ENCODE measurements at places on chromosomes 13 and 19.

DNA sequence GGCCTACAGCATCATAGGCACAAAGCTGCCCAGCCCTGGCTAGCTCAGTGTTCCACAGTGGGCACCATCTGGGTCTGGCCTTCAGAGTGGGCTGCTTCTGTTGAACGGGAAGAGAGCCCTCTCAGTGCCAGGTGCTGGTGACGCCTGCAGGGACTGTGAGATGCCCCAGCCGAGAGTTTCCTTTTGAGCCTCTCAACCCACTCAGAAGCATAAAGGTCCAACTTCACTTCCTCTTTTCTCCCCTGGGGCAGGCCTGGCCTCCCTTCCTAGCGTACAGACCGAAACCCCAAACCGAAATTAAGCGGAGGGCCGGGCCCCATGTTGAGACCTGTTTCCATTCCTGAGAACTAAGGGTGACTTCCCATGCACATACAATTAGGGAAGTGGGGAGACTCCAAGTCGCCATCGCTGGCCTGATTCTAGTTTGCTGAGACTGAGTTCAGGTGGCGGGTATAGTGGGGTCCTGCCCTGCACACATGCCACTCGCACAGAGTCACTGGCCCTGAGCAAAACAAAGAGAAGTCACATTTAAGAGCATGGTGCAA lies 6.9 kb downstream of the RAB8A start:
- DNase-seq = peak; percentile 31

DNA sequence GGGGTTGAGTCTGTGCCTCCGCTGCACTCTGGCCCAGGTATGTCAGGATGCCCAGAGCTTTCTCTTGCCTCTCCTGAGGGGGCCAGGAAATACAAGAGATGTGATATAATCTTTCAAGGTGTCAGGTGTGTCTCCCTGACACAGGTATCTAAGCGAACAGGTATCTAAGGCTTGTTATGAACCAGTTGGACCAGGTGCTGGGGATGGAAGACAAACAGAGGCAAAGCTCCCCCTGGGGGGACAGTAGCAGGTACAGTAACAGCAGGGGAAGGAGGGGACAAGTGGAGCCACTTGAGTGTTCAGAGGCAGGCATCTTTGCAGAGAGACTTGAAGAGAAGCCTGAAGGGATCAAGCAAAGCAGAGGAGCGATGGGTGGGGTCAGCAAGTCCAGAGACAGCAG lies 2.6 kb downstream of the LENG1 start:
- DNase-seq = no peak

GRCh38 chr19:52453324-52454094 lies at the start of gene ZNF578:
Gene ZNF578, plus strand, starts transcription at chr19:52453553. Its CDS starts 48,293 bp downstream, at chr19:52501846.
- peak; percentile 61 for DNase-seq

- no peak for DNase-seq
Observed at GRCh38 chr19:48987323-48987722, 5.8 kb downstream of the GYS1 start.

DNA sequence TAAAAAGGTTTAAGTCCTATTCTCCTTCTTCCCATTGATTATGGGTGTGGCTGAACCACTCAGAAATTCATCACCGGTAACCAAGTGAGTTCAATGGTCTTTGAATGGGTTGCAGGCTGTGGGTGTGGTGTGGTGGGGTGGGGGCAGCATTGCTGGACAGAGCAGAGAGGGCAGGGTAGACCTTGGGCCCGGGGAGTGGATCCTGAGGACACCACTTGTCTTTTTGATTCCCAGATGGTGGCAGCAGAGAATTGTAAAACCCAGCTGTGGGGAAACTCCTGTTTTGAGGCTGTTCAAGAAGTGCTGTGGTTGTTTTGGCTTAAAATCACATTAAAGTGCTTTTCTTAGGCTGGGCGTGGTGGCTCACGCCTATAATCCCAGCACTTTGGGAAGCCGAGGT lies 45.8 kb upstream of the RGCC start:
- peak; percentile 54 for DNase-seq

GRCh38 chr19:16076958-16077611 lies 790 bp downstream of the TPM4 start:
- no peak for DNase-seq

DNA sequence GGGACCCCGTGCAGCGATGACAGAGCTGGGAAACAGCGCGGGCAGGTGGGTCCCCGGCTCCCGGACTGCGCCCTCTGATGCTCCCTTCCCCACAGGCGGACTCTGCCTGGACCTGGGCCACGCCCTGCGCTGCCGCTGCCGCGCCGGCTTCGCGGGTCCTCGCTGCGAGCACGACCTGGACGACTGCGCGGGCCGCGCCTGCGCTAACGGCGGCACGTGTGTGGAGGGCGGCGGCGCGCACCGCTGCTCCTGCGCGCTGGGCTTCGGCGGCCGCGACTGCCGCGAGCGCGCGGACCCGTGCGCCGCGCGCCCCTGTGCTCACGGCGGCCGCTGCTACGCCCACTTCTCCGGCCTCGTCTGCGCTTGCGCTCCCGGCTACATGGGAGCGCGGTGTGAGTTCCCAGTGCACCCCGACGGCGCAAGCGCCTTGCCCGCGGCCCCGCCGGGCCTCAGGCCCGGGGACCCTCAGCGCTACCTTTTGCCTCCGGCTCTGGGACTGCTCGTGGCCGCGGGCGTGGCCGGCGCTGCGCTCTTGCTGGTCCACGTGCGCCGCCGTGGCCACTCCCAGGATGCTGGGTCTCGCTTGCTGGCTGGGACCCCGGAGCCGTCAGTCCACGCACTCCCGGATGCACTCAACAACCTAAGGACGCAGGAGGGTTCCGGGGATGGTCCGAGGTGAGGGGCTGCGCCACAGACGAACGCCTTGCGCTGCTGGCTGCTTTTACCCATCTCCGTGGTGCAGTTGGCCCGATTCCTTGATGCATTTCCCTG lies 7.8 kb upstream of the SELENOV start:
- peak; percentile 40 for DNase-seq

DNA sequence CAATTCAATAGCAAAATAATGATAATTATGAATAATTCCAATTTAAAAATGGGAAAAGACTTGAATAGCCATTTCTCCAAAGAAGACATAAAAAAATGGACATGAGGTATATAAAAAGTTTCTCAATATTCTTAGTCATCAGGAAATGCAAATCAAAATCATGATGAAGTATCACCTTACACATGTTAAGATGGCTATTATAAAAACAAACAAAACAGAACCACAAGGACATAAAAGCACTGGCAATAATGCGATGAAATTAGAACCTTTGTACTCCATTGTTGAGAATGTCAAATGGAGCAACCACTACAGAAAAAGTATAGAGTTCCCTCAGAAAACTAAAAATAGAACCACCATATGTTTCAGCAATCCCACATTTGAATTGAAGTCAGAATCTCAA lies 1186.1 kb downstream of the SLITRK5 start:
- DNase-seq = no peak

GRCh38 chr19:49437231-49437630 lies 4.1 kb downstream of the SLC17A7 start:
- DNase-seq = no peak

GRCh38 chr13:48319531-48320398 lies 16.2 kb downstream of the RB1 start:
- DNase-seq = no peak

GRCh38 chr19:53596056-53596455 lies 35.7 kb upstream of the DPRX start:
- no peak for DNase-seq

DNA sequence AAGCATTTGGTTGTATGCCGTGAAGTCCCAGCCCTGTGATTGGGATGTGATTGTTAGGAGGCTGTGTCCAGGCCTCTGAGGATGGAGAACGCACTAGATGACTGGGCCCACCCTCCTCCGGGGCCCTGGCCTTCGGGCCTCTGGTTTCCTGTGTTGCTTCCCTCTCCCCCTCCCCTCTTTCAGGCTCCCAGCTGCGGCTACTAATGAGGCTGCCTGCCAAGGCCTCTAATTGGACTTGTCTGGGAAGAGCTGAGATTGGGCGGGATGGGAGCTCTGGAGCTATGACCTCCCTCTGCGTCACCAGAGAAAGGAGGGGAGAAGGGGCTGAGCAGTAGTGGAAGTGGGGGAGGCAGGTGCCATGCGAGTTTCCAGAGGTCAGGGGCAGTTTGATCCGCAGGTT lies 9.9 kb downstream of the PTH2 start:
- DNase-seq = no peak

DNA sequence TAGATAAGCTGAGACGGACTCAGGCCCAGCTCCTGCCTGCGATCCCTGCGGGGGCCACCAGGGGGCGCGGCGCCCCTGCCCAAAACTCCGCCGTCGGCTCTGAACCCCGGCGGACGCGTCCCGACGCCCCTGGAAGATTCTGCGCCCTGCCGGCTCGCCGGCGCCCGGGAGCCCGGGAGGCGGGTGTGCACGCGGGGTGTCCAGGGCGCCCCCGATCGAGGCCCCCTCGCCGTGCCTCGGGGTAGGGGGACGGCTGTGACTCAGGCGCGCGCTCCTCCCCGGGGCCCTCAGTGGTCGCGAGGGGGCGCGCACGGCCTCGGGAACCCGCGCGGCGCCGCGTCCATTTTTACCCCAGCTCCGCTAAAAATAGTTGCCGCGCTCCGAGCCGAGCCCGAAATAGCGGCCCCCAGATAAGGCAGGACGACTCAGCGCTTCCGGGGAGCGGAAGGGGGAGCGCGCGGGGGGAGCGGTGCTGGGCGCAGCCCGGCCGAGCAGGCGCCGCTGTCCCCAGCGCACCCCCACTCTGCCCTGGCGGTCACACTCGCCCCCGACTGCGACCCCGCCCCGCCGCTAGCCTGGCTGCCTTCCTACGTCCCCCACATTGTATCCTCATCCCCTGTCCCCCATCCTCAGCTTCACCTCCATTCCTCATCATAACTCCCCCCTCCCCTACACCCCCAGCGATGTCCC lies 16.0 kb upstream of the ERCC1 start:
- DNase-seq = peak; percentile 89

GRCh38 chr19:2361246-2362045 lies 1.4 kb downstream of the TMPRSS9 start:
- no peak for DNase-seq

DNA sequence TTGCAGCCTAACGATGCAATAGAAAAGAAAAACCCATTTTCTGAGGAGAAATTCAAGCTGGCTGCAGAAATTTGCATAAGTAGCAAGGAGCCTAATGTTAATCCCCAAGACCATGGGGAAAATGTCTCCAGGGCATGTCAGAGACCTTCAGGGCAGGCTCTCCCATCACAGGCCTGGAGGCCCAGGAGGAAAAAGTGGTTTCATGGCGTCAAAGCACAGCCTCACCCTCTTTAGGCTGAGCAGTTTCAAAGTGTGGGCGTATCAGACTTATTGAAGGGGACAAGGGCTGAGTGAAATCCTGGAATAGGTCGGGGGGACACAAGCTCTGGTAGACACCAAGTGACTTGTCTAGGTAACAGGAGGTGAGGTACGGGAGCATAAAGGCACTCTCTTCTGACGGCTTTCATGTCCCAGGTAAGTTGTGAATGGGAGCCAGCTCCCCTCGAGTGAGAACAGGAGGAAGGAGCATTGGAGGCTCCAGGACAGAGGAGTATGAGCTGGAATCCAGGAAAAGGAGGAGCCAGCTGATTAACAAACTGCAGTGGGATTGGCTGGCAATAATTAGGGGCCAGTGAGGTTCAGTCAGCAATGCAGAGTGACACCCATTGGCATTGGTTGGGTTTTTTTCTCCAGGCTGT lies 35.8 kb downstream of the MRPL57 start:
- no peak for DNase-seq

GRCh38 chr13:104984296-104984818 lies 1551.1 kb downstream of the EFNB2 start:
- peak; percentile 5 for DNase-seq

- no peak for DNase-seq
Observed at GRCh38 chr13:20395061-20395916, 130.4 kb downstream of the CRYL1 start.

- DNase-seq = no peak
Observed at GRCh38 chr19:4622695-4623421, 16.5 kb upstream of the TNFAIP8L1 start.

DNA sequence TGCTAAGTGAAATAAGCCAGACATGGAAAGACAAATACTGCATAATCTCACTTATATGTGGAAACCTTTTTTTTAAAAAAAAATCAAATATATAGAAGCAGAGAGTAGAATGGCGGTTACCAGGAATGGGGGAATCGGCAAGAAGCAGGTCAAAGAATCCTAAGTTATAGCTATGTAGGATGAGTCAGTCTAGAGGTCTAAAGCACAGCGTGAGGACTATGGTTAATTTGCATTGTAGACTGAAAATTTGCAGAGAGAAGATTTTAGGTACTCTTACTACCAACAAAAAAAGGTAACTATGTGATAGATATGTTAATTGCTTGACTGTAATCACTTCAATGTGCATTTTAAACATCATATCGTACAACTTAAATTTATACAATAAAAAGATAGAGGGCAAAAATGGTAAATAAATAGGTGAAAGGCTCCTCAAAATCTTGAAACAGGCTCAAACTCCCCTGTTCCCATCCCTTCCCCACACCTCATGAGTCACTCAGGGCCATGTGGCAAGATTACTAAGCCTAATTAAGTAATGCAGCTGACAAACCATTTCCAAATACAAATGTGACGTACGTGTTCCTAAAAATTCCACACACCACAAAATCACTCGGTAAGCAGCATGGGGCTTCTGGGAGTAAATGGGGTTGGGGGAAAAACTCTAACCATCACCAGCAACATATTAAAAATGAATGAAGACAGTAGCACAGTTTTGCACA lies 159.0 kb downstream of the USP12 start:
- no peak for DNase-seq
